ENCODE measurements at places on chromosomes 6 and 20.

- DNase-seq = no peak
Measured at GRCh38 chr6:11251553-11252360, 19.3 kb upstream of the NEDD9 start.

- no peak for DNase-seq
Measured at GRCh38 chr20:18039063-18039462, 18.7 kb downstream of the OVOL2 start.

- no peak for DNase-seq
Measured at GRCh38 chr6:169971081-169971861, 219.8 kb downstream of the ERMARD start.

GRCh38 chr20:51326201-51326819 lies 216.2 kb downstream of the NFATC2 start:
- DNase-seq = peak; percentile 14

DNA sequence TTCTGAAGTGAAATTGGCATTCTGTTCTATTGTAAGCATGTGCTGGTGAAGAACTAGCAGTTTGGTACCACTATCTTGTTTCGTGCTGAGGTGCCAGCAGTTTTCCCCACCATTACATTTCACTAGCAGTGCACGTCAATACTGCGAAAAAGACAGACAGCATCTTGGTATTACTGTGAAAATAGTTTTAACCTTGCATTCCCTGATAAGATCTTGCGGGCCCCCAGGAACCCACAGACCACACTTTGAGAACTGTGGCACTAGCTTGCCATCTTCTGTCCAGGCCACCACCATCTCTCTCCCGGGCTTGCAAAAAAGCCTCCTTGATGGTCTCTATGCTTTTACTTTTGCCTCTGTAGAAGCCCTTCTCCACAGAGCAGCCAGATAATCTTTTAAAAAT lies 185.7 kb downstream of the BACH2 start:
- no peak for DNase-seq
